ENCODE measurements at places on chromosomes 11 and 22.

DNA sequence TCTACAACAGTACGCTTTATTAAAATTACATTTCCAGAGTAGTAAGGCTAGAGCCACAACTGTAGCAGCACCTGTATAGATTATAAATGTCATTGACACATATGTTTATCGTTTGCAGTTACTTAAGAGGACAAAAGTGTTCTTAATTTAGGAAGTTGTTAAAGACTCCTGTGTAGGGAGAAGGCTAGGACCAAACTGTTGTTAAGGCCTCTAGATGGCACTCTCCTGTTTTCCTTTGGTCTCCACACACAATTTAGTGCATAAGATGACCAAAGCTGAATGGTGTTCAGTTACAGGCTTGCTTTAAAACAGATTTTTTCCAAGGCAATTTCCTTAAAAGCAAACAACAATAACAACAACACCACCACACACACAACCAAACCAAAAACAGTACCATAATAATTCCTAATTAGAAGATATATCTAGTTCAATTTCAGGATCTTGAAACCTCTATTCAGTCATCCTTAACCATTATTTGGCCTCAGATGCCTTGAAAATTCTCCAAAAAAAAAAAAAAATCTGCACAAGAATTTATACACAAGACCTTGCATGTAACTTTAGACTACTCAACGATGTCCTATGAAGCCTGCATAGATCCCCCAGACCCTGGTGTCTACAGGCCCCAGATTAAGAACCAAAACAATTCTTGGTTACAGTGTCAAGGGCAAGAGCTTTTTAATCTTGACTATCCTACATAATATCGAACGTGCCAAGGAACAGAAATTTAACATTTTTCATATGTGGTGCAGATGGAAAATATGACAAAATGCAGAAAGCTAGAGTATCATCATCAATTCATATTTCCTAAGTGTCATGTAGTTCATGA lies 42.6 kb upstream of the APOA1 start:
- DNase-seq: peak; percentile 73

DNA sequence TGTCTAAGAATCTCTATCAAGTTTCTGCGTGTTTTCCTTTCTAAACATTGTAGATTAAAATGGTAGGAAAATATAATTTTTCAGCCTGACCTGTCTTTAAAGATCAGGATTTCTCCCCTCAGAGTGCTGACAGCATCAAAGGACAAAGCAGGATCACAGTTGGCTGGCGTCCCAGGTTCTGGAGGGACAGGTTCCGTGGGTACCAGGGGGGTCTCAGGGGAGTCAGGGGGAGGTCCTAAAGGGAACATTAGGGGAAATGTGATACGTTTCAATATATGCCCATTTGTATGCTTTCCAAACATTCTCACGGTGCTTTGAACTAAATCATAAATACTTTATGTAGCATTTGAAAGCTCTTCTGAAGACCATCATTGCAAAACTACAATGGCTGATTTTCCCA lies 3.4 kb downstream of the MMP3 start:
- no peak for DNase-seq

DNA sequence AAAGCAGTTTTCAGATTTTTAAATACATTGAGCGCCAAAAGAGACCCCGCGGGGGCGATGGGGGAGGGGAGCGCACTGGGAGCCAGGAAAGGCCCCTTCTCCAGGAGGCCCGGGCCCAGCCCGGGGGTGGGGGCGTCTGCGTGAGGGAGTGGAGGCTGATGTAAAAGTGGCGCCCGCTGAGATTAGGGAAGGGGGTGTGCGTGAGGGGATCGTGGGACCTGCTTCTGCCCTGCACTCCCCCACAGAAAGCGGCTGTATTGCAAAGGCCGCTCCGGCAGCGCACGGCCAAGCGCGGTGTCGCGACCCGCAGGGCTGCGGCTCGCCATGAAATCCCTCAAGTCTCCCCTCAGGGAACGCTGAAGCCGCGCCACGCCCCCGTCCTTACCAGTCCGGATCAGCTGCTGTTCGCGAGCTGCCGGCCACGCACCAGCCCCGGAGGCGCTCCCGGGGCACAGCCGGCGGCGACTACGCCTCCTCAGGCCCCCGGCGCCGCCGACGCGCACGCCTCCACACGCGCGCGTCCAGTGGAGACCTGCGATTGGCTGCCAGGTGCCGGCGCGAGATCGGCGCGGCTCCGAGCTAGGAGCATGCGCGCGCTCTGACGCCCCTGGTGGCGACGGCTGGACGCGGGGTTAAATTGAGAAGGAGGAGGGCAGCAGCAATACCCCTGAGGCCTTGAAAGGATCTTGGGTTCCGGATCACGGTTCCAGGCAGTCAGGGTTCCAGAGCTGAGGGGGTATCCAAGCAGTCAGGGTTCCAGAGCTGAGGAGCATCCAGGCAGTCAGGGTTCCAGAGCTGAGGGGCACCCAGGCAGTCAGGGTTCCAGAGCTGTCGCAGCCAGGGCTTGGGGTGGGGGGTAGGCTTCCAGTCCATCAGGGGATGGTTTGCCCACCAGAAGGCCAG lies at the start of gene ZNF280B:
TSS of gene ZNF280B (minus strand) at position 469 of the 903 bp plus-strand sequence. CDS start 19,344 bp downstream, outside the sequence.
- peak; percentile 86 for DNase-seq

GRCh38 chr11:76073724-76074123 lies 132.6 kb downstream of the WNT11 start:
- peak; percentile 70 for DNase-seq

GRCh38 chr11:702462-703461 lies 3.3 kb upstream of the EPS8L2 start:
- no peak for DNase-seq

- DNase-seq: no peak
These were observed 148.6 kb upstream of the MTNR1B start for GRCh38 chr11:92820860-92821259.

DNA sequence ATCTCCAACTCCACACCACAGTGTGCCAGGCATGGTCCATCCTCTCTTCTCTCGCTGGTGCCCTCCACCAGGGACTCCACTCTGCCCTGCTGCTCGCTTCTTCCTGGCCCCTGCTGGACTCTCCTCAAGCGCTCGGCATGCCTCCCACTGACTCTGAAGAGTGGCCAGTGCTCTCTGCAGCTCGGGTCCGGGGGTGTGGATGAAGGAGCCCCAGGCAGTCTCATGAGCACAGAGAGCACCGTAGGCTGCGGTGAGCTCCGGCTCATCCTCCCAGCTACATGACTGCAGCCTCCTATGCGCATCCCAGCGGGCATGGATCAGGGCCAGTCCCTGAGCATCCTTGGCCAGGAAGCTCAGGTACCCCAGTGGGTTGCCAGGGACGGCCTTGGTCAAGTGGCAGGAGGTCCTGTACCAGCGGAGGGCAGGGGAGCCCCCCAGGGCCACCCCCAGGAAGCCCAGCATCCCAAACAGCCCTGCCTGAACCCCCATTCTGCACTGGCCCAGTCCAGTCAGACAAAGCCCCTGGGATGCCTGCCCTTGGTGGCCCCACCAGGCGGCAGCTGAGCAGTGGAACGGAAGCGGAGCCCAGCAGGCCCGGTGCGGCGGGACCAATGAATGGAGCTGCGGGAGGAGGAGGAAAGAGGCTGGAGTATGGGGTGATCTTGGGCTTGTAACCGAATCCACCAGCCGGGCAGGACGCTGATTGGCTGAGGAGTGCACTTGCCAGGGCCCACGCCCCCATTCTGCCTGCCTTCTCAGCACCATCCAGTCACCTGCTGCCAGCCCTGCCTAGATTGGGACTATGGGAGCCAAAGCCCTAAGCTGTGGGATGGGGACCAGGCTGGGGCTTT lies at the start of gene PLA2G3:
TSS of gene PLA2G3 (minus strand) at position 643 of the 851 bp plus-strand sequence. CDS start at position 489, 154 bp downstream.
- peak; percentile 46 for DNase-seq

DNA sequence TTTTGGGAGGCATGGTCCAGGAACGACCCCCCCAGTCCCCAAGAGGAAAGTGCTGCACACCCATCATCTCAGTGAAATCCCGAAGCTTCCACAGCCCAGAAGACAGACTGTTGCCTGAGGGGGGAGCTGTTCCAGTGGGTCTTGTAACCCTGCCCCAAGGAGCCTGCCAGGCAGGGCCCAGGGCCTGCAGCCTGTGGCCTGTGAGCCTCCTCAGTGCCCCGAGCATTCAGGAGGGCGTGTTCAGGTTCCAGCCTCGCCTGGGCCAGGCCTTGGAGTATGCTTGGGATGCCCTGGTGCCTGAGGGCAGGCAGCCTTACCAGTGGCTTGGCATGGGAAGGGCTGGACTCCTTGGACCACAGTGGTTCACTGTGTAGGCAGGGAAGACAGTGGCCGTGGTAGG lies 18.0 kb upstream of the CABP2 start:
- no peak for DNase-seq

- DNase-seq: no peak
These were observed 1.9 kb downstream of the FBXO7 start for GRCh38 chr22:32476281-32477195.

DNA sequence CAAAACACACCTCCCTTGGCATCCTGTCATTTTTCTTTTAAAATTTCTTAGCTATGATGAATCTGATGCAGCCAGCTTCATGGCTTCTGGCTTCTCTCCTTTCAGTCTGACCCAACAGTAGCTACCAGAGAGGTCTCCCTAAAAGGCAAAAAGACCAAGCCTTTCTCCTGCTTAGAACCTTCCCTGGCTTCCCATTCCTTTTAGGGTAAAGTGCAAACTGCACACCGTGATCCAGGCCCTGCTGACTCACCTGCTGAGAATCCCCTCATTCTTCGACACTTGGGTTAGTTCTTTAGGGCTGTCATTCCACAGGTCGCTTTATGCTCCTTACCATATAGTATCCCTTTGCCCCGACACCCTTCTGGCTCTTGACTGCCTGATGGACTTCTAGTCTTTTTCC lies 362.4 kb downstream of the MIAT start:
- peak; percentile 44 for DNase-seq

- DNase-seq: peak; percentile 91
These were observed 69.2 kb downstream of the BLID start for GRCh38 chr11:122046846-122047245.

- no peak for DNase-seq
These were observed 55.0 kb downstream of the POLD3 start for GRCh38 chr11:74647404-74647803.

DNA sequence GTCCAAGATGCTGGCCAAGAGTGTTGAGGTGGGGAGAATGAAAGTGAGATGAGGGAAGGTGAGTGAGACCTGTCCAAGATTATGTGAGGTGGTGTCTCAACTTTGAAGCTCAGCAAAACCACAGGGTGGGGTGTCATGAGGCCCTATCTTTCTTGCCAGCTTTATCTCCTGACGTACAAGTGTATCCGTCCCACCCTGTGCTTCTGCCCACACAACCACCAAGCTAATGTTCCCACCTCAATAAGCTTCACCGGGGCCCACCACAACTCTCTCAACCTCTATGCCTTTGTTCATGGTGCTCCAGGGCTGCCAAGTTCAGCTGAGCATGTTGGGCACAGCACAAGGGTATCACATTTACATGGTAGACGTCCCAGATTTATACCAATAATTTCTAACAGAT lies 7.1 kb upstream of the TPST2 start:
- no peak for DNase-seq

- DNase-seq: peak; percentile 48
These were observed 612 bp downstream of the XBP1 start for GRCh38 chr22:28799606-28800307.

- no peak for DNase-seq
These were observed 34.5 kb upstream of the TEF start for GRCh38 chr22:41347066-41347859.

- DNase-seq: no peak
These were observed 17.4 kb downstream of the RIBC2 start for GRCh38 chr22:45430871-45431270.

GRCh38 chr11:74932797-74933196 lies 16.1 kb downstream of the XRRA1 start:
- DNase-seq: peak; percentile 82

GRCh38 chr11:128723531-128723930 lies 29.7 kb downstream of the FLI1 start:
- DNase-seq: no peak

GRCh38 chr22:30040499-30041260 lies 39.6 kb upstream of the HORMAD2 start:
- no peak for DNase-seq

GRCh38 chr22:19870153-19871022 lies 15.7 kb upstream of the GNB1L start:
- no peak for DNase-seq

DNA sequence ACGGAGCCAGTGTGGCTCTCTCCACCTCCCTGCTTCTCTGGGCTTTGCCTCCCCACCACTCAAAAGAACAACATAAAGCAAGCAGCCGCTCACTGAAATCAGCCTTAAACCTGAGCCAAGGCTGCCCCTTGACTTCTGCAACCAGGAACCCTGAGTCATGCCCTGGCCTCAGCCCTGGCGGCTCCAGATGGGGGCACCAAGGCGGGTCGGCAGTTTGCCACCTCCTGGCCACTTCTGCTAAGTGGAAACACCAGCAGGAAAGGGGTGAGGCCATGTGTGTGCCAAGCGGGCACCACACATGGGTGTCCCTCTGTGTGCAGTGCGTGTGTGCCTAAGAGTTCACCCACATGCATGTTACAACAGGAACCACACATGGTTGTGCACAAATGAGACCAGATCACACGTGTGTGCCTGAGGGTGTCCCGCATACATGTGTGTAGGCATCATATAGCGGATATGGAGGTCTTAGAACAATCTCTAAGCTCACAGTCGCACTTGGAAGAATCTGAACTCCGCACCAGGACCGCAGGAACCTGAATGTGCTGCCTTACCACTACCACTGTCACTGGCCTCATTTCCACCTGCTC lies 221.2 kb downstream of the MN1 start:
- no peak for DNase-seq

DNA sequence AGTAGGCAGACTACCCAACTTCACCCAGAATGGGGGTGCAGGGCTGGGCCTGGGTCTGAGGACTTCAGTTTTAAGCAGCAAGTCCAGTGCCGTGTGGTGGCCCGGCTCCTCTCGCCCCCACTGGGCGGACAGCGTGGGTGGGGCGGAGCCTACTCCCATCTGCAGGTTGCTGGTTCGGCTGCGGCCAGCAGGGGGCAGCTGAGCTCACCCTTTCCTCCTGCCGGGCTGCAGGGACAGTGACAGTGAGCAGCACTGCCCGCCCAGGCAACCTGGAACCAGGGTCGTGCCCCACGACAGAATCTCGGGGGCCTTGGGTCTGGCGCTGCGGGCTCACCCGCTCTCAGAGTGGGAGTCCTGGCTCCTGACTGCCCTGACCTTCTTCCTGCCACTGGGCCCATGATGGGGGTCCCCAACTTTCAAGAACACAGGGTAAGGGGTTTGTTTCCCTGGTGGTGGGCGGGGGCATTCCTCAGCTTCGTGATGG lies 6.2 kb upstream of the NEAT1 start:
- peak; percentile 75 for DNase-seq

DNA sequence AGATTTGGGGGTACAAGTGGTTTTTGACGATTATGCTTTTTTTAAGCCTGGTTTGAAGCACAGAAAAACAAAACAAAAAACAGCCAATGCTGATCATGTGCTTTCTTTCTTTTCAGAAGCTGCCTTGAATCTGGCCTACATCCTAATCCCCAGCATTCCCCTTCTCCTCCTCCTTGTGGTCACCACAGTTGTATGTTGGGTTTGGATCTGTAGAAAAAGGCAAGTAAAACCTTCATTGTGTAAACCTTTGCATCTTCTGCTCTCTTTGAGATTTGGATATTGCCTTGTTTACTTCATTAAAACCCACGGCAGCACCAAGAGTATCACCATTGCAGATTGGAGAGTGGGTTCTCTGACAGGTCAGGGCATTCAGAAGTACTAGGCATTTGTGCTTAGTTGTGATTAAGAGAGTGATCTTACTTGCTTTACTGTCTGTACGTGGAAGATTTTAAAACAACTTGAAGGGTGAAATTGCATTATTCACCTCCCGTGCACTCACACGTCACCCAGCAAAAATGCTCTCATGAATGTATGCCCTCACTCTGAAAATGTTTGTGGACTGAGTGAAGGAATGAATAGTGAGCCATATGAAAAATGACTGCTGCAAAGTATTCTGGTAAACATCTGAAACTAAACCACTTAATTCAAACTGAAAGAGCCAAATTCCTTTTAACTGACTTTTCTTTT lies 17.0 kb downstream of the LAYN start:
- DNase-seq: peak; percentile 99

Data from fibroblast of skin of right quadriceps (primary cell).